ENCODE measurements at places on chromosomes 5 and 9.

DNA sequence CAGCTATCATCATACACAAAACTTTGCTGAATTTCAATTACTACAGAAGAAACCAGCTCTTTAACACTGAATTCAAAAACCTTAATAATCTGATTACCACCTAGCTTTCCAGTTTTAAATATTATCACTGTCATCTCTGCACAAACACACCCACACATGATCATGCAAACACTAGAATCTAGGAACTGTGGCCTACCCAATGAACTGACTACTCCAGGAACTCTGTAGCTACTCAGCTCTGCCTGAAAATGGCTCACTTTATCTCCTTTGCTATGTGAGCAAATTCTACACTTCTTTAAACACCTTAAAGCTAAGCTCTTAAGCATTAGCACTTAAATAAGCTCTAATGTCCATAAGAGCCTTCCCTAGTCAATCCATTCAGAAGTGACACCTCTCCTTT, 123.3 kb upstream of the DPYSL3 start:
- DNase-seq, result no peak

DNA sequence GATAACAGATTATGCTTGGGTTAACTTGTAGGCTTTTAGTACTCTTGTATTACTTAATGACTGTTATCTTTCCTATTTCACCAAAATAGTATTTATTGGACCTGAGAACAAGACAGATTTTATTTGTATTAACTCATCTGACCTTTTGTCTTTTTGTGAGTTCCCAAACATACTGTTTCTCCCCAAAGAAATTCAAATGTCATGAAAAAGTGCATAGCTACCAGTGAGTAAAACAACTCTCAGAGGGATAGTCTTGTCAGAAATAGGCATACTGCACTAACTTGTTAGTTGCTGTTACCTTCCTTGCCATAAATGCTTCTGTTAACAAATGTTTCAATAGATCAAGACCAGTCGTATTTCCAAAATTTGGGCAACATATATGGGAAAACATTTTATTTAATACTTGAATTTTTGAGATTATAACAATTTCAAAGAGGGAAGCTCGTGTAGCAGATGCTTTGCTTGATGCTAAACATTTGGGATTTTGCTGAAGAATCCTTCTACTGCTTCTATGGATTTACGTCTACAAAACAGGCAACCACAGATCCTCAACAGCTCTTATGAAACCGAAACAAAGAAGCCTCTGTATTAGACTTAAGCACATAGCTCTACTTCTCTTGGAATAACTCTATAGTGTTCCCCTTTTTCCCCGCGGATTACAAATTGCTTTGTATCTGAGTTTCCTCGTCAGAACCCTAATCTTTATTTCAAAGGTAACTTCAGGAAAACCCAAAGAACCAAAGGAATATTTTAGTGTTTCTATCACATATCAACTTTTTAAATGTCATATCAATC, 248.8 kb downstream of the MCTP1 start:
- no peak for DNase-seq

- DNase-seq, result no peak
These were observed 11.9 kb upstream of the GM2A start for GRCh38 chr5:151240924-151241635.

DNA sequence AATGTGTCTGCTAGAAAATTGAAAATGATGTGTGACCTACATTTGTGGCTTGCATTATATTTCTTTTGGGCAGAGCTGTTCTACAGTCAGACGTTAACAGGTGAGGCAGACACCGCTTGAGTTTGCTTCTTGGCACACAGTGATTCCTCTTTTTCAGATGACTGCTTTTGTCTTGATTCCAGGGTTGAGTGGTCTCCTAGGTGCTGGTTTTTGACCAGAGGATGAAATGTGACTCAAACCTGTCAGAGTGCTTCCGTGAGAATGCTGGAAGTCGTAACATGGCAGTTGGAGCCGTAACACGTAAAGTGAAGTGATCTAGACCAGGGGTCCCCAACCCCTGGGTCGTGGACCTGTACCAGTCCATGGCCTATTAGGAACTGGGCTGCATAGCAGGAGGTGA, 28.3 kb upstream of the NDFIP1 start:
- DNase-seq, result no peak

- no peak for DNase-seq
These were observed 100.5 kb downstream of the PPARGC1B start for GRCh38 chr5:149830579-149830978.

DNA sequence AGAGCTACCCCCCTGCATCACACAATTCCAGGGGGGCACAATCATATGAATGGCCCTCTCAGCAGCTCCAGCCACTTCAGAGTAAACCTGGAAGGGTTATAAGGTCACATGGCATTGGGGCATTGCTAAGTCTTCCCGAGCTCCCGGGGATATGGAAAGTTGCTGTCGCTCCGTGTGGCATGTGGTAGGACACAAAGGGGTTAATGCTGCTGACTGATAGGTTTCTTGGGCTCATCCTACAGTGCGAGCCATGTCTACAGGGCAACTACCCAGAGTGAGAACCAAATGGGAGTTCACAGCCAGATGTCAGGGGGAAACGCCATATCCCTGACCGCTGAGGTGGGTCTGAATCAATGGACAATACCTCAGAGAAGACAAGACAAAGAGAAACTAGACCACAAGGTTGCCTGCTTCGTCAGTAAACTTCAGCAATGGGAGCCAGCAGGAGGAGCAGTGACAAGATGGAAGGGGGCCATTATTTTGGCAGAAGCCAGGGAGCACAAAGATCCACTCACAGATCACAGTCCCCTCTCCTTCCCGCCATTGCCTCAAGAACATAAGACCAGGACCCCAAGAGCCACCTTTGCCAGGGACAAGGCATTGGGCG, 52.4 kb upstream of the SHISAL2B start:
- DNase-seq, result no peak

DNA sequence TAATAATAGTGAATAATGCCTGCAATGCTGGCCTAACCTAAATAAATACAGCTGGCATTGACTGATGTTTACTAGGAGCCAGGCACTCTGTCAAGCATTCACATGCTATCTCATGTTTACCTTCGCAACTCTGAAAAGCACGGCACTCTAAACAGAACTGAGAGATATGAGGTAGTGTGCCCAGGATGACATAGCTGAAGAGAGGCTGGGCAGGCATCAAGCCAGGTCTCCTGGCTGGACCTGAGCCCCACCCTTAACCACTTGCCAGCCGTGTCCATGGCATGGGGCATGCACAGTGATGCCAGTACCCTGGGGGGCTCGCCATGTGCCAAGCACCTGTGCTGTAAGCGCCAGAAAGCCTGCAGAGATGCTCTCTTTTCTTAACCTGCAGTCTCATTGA, 119.4 kb upstream of the MVB12B start:
- DNase-seq, result no peak

DNA sequence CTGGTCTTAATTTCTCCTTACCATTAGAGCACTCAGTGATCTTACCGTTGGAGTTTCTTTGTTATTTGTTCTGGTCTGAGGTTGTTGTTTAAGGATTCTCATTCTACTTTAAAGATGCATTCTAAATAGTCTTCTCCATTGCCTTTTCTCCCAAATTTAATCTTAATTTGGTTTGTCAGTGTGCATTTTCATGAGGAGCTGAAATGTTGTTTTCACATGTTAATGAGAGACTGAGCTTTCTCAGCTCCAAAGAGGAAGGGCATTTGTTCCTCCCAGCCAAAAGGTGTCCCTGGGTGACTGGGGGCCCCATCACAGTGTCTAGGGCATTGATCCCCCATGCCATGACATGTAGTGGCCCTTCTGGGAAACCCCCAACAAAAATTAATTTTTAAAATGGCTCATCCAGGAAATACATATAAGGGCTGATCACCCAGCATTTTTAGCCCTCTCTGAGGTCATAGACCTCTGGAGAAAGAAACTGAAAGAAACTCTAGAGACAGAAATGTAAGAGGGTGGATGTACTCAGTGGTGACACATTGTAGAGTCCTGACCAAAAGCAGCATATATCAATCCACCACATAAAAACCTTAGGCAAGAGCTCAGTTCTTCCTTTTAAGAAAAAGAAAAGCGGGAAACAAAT, 240.4 kb upstream of the RAI14 start:
- no peak for DNase-seq

GRCh38 chr5:147887930-147888329, 9.4 kb downstream of the SCGB3A2 start:
- DNase-seq, result no peak

DNA sequence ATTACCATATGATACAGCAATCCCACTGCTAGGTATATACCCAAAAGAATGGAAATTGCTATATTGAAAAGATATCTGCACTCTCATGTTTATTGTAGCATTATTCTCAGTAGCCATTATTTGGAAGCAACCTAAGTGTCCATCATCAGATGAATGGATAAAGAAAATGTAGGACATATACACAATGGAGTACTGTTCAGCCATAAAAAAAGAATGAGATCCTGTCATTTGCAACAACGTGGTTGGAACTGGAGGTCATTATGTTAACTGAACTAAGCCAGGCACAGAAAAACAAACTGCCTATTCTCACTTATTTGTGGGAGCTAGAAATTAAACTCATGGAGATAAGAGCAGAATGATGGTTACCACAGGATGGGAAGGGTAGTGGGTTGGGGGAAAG, 63.1 kb upstream of the TTC23L start:
- DNase-seq, result no peak

DNA sequence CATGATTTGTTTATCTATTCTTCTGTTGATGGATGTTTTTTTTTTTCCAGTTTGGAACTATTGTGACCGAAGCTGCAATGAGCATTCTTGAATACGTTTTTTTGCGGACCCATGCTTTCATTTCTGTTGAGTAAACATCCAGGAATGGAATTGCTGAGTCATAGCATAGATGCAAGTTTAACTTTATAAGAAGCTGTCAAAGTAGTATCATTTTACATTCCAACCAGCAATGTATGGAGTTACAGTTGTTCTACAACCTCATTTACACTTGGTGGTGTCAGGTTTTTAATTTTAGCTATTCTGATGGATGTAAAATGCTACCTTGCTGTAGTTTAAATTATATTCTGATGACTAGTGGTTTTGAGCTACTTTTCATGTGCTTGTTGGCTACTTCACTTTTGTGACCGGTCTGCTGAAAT, 49.0 kb downstream of the NPR3 start:
- peak; percentile 85 for DNase-seq

GRCh38 chr5:123176224-123176937, 87.3 kb downstream of the PRDM6 start:
- DNase-seq, result peak; percentile 22

- DNase-seq, result no peak
These were observed 550 bp upstream of the TMEM245 start for GRCh38 chr9:109120204-109120789.

GRCh38 chr9:89109666-89110065, 69.0 kb downstream of the SHC3 start:
- DNase-seq, result no peak

- no peak for DNase-seq
These were observed at the start of gene ITGA2 for GRCh38 chr5:52989025-52989780. TSS of gene ITGA2 (plus strand) at chr5:52989352. CDS start at chr5:52989469, 117 bp downstream.

DNA sequence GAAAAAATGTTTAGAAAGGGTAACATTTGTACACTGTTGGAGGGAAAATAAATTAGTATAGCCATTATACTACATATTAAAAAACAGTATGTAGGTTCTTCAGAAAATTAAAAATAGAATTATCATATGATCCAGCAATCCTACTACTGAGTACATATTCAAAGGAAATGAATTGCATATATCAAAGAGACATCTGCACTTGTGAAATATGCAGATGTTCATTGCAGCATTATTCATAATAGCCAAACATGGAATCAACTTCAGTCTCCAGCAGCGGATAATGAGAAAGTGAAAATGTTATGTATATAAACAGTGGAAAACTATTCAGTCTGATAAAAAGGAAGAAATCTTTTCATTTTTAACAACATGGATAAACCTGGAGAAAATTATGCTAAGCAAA, 695.5 kb downstream of the SLCO4C1 start:
- DNase-seq, result no peak

DNA sequence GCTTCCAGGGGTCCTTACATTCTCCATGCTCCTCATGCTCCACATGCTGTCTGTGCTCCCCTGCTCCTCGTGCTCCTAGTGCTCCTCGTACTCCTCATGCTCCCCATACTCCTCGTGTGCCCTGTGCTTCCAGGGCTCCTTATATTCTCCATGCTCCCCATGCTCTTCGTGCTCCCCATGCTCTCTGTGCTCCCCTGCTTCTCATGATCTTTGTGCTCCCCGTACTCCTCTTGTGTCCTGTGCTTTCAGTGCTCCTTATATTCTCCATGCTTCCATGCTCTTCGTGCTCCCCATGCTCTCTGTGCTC, 51.9 kb downstream of the TRIP13 start:
- no peak for DNase-seq

DNA sequence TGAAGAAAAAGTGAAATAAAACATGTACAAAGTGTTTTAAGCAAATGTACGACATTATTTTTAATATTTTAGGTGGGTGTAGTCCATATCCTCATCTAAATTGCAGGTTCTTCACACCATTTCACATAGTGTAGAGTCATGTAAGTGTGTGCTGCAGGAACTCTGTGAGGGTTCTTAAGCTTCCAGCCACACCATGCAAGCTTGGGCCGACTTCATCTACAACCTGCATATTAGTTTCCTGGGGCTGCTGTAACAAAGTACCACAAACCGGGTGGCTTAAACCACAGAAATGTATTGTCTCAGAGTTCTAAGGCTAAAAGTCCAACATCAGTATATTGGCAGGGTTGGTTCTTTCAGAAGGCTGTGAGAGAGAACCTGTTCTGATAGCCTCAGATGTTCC, 10.2 kb downstream of the PAM start:
- no peak for DNase-seq
